ENCODE measurements at places on chromosomes 13 and 19.

- DNase-seq, result no peak
Observed at GRCh38 chr19:39263912-39264305, 4.3 kb upstream of the IFNL2 start.

- no peak for DNase-seq
Observed at GRCh38 chr13:38024431-38024830, 154.9 kb upstream of the TRPC4 start.

DNA sequence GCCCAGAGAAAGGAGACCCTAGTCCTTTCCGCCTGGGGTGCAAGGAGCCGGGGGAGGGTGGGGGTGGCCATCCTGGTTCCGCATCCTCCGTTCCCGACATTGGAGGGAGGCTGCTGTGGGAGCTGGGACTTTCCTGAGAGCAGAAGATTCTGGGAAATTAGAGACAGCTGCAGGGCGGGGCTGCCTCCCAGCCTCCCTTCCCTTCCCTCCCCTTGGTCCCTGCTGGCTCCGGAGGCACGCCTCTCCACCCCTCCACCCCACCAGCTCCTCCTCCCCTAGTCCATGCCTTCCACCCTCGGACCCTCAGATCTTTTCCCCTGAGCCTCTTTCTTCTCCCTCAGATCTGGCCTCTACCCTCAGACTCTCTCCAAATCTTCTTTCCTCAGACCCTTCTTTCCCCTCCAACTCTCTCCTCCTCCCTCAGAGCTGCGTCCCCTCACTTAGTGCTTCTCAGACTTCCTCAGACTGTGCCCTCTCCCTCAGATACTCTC is 3.1 kb upstream of the BCL3 start:
- no peak for DNase-seq

DNA sequence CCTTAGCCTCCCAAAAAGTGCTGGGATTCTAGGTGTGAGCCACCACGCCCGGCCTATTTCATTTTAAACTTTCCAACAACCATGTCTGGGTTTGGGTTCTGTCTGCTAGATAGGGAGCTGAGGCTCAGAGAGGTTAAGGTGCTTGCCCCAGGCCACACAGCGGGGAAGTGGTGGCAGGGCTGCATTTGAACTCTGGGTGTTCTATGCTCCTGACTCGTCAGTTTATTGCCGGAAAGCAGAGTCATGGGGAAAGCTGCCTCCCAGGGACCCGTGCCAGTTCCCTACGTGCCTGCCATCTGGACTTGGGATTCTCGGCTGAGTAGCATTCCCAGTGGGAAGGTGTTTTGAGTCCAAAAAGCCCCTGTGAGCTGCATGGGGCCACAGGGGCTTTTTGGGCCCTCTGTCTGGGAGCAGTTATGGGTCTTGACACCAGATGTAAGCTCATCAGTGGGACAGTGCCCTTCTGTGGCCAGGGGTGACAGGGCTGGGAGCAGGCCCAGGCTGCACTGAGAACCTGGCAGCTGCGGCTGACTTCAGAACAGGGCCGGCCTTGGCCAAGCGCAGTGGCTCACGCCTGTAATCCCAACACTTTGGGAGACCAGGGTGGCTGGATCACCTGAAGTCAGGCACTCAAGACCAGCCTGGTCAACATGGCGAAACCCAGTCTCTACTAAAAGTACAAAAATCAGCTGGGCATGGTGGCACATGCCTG is 10.9 kb downstream of the RFX1 start:
- no peak for DNase-seq

- DNase-seq, result no peak
Observed at GRCh38 chr19:8242211-8242821, 33.1 kb downstream of the CERS4 start.

GRCh38 chr19:7257148-7258040 is 36.8 kb downstream of the INSR start:
- no peak for DNase-seq

- DNase-seq, result no peak
Observed at GRCh38 chr19:11159598-11160439, 4.2 kb upstream of the SPC24 start.

GRCh38 chr13:49220036-49220855 is at the start of gene MLNR:
Gene MLNR (plus strand): TSS chr13:49220338. CDS start chr13:49220338, 0 bp downstream.
- DNase-seq, result no peak

DNA sequence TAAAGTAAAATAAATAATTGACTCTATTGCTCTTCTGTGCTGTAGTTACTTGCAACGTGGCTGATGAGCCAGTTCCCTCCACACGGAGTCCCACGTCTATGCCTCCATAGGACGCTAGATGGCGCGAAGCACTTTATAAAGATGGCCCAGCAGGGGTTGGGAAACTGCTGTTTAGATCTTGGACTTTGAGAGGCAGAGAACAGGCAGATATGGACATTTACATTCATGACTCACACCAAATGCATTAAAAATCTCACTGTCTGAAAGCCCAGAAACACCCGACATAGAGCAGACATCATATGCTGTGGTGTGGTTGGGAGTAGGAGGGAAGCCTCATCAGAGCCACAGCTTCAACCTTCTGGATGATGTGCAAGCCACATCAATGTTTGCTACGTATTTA is 643.1 kb upstream of the ARGLU1 start:
- peak; percentile 85 for DNase-seq

DNA sequence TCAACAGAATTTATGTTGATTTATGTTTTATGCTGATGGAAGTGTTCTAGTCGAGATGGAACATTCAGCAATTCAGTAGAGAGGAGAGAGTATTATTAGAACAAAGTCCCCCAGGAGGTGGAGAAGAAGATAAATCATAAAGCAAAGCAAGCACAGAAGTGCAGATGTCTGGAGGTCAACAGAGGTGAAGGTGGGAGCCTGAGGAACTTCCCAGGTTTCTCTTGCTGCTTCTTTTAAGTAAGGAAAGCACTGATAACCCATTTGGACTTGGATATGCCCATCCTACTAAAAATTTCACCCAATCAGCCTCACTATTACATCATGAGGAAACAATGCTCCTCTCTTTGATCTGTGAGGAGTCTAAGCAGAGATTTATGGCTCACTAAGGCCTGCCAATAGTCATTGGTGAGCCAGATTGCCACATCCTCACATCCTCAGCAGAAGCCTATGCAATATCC is 98.8 kb downstream of the EPSTI1 start:
- no peak for DNase-seq

DNA sequence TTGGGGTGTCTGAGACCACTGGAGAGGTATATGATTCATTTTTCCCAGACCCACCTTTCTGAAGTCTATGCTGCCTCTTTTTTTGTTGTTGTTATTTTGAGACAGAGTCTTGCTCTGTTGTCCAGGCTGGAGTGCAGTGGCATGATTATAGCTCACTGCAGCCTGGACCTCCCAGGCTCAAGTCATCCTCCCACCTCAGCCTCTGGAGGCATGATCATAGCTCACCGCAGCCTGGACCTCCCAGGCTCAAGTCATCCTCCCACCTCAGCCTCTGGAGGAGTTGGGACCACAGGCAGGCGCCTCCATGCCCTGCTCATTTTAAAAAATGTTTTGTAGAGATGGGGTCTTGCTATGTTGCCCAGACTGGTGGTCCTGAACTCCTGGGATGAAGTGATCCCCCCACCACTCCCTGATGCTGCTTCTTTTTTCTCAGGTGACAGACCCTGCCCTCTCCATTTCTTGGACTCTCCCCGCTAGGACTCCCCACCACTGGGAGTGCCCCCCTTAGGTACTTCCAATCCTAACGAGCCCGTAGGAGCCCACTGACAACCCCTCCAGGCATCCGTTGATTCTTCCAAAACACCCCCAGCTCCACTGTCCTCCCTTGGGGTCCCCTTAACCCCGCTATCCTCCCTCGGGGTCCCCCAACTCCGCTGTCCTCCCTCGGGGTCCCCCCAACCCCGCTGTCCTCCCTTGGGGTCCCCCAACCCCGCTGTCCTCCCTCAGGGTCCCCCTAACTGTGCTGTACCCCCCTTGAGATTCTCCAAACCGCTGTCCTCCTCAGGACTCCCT is 45.4 kb downstream of the ARHGEF18 start:
- DNase-seq, result no peak

DNA sequence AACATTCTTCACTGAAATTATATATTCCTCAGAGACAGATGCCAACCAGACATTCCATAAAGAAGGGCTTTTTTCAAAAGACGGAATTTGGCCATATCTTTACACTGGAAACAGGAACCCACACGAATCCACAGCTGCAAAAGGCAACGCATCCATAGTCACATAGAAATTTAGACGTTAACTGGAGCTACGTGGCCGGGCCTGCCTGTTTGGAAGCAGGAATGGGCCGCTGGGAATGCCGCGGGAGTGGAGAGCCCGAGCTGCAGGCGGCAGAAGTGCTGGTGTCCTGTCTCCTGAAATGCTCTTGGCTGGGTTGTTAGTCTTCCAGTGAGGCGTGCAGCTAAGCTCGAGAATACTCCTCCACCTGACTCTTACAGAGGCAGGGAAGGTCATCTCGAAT is 122.2 kb downstream of the KL start:
- DNase-seq, result no peak

- no peak for DNase-seq
Observed at GRCh38 chr13:88294368-88294767, 623.2 kb downstream of the SLITRK5 start.

- no peak for DNase-seq
Observed at GRCh38 chr13:58207501-58207900, 576.0 kb downstream of the PCDH17 start.

DNA sequence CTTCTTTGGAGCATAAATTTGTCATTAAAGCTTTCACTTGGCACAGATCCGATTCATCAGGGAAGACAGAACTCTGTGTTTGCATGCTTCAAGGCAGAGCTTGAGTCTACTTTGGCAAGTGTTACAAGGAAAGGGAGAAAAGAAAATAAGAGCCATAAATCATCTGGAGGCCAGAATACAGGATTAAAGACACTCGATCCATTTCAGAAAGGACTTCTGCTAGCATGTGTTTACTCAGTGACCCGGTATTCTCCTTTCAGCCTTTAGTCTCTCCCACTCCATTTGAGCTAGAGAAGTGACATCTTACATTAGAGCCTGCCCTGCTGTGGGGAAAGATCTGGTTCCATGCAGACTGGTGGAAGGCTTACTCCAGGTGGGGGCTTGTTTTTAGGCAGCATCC is 306.4 kb downstream of the KLF5 start:
- DNase-seq, result no peak

GRCh38 chr19:53942001-53942786 is 20.5 kb upstream of the CACNG8 start:
- DNase-seq, result no peak

DNA sequence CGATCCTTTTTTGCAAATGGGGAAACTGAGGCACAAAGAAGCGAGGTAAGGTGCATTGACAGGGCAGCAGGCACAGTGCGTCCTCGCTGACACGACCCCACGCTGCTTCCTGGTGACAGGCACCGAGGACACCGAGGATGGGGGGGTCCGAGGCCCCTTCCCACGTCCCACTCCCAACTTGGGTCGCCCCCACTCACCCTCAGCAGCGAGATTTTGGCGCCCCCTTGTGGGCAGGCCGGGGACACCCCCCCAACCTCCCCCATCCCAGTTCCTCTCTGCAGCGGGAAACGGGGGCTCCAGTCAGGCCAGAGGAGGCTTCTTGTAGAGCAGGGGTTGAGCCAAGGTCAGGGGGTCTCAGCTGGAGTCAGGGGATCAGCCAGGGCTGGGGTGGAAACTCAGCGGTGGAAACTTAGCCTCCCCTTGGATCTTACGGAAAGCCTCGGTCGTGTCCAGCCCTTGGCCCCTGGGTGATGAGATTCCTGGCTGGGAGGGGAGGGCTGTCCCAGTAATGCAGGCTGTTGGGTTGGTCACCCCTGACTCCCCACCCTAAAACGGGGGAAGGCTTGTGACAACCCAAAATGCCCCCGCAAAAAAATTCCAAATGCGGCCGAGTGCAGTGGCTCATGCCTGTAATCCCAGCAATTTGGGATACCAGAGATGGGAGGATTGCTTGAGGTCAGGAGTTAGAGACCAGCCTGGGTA is 8.2 kb downstream of the SMIM24 start:
- no peak for DNase-seq

DNA sequence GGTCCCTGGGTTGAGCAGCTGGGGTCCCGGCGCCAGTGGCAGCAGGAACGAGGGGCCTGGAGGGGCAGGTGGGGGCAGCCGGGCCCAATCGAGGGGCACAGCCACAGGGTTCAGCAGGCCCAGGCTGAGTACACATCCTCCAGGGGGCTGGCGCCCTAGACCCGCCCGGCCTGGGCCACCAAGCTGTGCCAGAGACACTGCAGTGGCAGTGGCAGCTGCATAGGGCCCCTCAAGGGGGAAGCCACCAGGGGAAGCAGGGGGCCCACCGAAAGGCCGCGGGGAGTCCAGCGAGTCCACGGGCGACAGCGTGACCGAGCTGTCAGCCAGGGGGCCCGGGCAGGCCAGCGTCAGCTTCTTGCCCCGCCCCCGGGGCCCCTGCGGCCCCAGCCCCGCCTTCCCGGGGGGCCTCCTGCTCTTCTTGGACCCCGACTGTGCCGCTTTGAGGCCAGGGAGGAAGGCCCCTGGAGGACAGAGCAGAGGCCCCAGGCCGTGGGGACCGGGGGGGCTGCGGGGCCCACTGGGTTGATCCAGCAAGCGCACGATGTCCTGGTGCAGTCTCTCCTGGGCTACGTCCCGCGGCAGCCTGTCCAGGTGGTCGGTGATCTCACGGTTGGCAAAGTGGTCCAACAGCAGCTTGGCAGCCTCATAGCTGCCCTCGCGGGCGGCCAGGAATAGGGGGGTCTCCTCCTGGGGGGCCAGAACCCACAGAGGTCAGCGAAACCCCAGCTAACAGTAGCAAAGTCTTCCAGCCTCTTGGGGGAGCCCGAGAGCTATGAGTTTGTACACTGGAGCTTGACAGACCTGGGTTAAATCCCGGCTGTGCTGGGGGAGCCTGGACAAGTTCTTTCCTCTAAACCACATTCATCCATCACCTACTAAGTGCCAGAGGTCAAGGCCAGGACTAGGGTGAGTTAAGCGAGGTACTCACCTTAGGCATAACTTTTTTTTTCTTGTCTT is 39.5 kb downstream of the NOTCH3 start:
- DNase-seq, result no peak

- no peak for DNase-seq
Observed at GRCh38 chr13:113581871-113582270, 2.7 kb upstream of the TFDP1 start.

DNA sequence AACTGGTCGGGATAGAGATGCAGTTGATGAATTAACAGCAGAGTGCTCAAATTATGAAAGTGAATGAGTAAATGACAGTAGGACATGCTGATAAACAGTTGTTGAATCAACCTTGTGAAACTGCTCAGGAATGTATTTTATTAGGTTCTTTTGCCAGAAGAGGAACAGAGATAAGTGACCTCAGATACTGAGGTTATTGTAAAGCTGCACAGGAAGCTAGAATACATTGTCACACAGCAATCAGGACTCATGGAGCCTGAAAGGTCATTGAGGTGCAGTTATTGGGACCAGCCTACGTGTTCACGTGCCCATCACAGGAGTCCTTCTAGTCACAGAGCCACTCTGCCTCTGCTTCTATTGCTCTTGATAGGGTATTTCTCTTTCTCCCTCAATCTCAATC is 47.5 kb upstream of the MED4 start:
- DNase-seq, result peak; percentile 33

- no peak for DNase-seq
Observed at GRCh38 chr13:98328511-98328910, 151.4 kb upstream of the RNF113B start.

- no peak for DNase-seq
Observed at GRCh38 chr19:44883922-44884321, 7.1 kb upstream of the TOMM40 start.
